ENCODE measurements at places on chromosomes 12 and 14.
A peak's percentile ranks its signal among the peaks of the same experiment; 100 is the strongest.

DNA sequence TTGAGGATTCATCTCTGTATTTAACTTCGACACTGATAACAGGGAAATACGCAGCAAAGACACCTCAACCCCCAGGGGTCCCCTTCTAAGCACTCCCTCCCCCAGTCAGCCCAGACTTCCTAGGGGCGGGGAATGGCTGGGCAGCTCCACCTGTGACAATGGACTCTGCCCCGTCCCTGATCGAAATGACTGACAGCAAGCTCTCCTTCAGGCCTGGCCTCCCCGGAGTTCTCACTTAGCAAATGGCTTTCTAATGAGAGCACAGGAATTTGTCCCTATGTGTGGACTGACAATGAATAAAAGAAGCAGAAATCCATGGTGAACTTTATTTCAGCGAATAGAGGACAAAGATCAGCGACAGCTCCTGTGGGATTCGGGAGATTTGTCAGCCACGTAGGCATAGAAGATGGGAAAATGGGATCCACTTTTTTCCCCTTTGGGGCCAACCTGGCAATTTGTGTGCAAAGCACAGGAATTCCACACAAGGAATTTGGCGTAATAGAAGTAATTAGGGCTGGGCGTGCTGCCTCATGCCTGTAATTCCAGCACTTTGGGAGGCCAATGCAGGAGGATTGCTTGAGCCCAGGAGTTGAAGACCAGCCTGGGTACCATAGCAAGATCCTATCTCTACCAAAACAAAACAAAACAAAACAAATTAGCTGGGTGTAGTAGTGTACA, 63.8 kb downstream of the TNFAIP2 start:
- no peak for DNase-seq

GRCh38 chr14:81837304-81837703, 303.7 kb upstream of the SEL1L start:
- DNase-seq: no peak

DNA sequence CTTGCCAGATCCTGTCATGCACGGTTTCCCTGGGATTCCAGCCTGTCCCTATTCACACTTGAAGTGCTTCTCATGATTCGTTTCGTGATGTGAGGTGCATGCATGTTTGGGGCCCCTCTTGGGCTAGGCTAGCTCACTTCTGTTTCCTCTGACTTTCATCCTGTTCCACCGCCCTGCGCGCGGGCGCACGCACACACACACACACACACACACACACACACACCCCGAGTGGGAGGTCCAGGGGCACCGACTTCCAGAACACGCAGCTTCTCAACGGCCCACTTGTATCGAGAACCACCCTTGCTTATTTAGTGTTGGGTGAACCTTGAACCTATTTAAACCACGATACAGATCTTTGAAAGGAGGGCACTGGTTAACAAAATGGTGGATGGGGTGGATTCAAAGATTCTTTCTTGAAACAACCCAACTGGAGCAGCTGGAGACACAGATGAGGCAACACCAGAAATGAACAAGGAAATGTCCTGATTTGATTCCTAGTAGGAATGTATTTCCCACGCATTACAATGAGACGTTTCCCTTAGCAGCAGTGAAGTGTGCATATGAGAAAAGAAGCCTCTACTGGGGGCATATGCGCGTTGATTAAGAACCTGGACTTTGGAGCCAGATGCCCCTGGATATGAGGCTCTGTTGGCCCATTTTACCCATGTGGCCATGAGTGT, 16.3 kb downstream of the ELK3 start:
- DNase-seq: no peak

DNA sequence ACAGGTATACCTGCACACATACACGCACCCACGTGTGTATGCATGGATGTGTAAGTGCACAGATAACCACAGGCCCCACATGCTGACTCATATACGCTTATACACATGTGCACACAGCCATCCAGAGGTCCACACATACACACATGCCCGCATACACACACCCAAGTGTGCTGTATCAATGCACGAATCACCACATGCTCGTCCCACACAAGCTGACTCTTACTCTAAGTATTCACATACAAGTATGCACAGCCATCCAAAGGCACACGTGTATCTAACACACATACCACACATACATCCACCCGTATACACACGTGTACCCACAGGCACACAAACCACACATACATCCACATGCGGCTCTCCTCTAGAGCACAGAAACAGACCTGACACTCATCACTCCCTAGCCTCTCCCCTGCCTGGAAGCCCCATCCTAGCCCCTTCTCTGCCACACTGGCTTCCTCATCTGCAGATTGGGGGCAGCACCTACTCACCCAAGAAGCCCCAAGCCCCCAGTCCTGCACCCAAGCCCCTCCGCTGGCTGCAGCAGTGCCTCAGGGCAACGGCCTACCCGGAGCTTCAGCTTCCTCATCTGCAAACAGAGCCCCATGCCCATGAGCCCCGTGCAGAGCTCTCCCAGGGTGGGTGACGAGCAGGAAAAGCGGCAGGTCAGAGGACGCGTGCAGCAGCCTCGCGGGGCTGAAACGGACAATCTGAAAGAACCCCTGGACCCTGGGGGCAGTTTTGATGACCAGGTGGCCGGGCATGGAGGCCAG, 105.4 kb downstream of the NCOR2 start:
- DNase-seq: no peak

DNA sequence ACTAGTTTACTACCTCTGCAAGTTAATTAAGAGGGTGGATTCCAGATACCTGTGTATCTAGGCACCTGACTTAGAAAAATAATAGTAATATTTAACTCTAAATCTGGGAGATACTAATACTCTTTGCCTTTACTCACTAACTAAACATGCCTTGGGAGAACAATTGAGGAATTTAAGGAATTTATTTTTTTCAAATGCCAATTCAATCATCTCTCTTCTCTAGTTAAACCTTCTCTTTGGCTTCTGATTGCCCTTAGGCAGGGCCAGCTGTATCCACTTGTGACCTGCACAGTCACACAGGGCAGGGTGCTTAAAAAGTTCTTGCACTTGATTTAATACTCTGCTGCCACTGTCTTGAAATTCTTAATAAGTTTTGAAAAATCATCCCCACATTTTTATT, 142.4 kb downstream of the PLCZ1 start:
- peak; percentile 34 for DNase-seq

GRCh38 chr12:1768615-1769014, 51.8 kb upstream of the LRTM2 start:
- no peak for DNase-seq

DNA sequence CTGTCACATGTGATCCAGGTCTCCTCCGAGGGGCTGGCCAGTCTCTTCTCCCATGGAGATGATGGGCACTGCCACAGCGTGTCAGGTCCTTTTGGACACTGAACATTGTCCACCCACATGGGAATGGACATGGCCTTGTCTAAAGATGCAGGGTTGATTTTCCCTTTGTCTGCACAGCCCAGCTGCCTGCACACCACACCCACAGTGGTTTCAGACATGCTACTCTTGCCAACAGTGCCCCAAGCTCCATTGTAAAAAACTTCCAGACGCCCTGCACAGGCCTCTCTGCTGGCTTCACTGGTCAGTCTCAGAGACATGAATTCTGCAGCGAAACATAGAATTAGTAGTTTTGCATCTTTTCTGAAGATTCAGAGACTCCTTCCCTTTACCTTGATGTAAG, 18.5 kb downstream of the CD163 start:
- no peak for DNase-seq

DNA sequence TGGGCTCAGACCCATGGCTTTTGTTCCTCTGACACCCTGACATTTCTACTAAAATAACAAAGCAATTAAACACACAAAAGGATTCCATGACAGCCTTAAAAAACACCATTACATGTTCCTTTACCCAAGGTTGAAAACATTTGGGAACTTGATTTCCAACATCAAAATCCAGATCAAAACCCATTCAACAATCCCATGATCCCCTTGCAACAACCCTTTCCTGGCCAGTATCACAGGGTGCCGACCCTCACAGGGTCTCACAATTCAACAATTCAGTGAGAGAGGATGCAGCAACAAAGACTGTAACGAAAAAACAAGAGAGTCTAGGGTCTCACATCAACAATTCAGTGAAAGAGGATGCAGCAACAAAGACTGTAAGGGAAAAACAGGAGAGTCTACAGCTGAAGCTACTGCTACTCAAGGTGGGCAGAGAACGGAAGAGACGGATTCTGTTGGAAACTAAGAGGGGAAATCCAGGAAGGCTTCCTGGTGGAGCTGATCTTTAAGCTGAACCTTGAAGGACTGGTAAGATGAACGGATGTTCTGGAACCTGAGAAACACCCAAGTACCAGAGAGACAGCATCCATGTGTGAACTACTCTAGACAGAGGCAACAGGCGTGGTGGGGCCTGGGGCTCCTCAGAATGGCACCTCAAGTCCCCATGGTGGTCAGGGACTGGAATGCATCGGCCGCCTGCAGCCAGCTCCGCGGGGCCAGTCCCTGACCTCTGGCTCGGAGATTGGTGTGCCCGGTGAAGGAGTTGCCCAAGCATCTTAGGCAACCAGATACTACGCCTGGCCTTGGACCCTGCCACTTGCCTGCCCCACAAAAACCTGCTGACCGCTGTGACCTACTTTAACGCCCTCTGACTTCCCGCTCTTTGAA, 22.7 kb upstream of the ZFP36L1 start:
- DNase-seq: no peak

GRCh38 chr12:131980263-131980662, 30.5 kb downstream of the EP400 start:
- no peak for DNase-seq

GRCh38 chr12:46711756-46712155, 114.0 kb downstream of the SLC38A4 start:
- DNase-seq: no peak

DNA sequence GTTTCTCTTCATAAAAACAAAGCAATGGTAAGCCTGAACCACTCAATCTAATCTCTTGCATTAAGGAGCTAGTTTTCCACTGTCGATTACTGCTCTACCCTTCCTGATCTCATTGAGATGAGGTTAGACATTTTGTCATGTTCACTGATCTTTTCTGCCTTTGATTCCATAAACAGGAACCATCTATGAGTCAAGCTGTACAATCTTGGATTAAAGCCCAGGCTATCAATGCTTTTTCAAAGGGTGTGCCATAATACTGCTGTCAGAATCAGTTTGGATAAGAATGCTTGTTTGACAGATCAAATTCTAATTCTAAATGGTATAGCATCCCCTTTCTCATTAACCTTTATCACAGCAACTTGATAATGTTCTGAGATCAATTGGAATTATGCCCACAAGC, 16.1 kb downstream of the GRIP1 start:
- DNase-seq: peak; percentile 85

DNA sequence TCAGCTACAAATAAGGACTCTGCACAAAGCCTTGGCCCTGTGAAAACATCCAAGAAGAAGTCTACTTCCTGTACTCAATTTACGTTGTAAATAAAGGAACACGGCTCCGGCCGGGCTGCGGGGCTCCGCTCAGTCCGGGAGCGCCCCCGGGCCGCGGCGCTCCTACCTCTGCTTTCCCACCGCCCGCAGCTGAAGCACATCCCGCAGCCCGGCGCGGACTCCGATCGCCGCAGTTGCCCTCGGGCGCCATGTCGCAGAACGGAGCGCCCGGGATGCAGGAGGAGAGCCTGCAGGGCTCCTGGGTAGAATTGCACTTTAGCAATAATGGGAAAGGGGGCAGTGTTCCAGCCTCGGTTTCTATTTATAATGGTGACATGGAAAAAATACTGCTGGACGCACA, 502.3 kb upstream of the FOXG1 start:
- DNase-seq: no peak

GRCh38 chr12:67357376-67358125, 88.4 kb downstream of the CAND1 start:
- DNase-seq: no peak

- DNase-seq: no peak
Observed at GRCh38 chr14:26204728-26205479, 392.9 kb downstream of the NOVA1 start.

GRCh38 chr12:52543985-52544883, 8.7 kb downstream of the KRT71 start:
- DNase-seq: no peak

DNA sequence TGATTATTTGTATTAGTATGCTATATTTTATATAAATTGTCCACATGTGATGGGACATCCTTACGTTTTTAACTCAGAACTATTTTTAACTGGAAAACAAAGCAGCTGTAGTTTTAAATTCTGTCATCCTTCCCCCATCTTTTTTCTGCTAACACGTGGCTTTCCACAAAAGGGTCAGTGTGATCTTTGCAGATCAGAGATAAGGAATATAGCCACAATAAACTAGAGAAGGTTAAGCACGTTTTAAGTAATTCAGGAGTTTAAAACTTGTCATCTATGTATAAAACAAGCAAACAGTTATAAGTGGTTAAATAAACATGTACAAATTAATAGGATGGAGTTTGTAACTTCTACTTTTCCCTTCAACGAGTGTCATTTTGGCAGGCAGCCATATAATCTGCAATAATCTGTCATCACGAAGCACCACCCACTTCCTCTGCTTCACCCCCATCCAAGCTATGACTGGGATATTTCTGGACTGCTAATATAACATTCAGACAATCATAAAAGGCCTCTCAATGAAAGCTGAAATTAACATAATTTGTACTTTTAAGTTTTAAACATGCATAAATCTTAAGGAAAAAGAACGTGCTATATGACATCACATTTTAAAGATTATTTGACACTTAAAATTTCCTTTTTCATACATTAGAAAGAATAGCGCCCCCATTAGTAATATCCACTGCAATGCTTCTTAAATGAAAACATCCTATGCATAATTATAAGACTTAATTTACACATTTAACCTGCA, 15.3 kb downstream of the TAOK3 start:
- DNase-seq: peak; percentile 28

- no peak for DNase-seq
Observed at GRCh38 chr12:6313326-6313940, 3.0 kb downstream of the PLEKHG6 start.

DNA sequence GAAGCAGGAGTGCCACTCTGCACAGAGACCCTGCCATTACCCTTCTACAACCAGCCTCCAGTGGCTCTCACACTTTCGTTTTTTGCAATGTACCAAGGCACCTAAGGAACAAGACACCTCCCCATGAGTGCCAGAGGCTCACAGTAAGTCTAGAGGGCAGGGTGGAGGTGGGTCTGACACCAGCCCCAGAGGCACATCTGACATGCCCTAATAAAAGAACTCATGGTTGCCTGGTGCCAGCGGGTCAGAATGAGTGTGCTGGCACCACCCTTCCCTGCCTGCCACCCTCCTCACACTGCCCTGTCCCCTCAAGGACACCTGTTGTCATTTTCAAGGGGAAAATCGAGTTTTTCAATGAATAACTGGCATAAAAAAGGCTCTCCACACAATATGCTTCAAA, 161.2 kb downstream of the FOXN3 start:
- no peak for DNase-seq

DNA sequence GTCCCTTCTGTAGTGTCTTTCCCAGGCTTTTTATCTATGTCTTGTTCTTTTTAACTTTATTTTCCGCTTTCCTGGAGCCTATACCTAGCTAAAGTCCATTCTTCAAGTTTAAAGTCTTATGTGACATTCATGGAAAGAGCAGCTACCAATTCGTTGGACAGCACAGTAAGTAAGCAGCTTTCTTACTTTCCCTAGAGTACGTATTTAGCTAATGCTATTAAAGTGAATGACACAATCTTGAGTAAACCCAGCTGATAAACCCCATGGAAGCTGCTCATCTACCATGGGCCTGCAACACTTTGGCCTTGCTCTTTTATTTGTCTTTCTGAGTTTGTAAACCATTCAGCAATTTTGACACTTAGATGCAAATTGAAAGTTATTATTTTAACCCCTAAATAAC, 30.0 kb downstream of the ALX1 start:
- no peak for DNase-seq

Data from NCI-H226 (cell line).